Stimulated activated CD4-positive, alpha-beta T cell treated with anti-CD3 and anti-CD28 coated beads, Interleukin-15, amount 100 ng/mL, for 1 hour (primary cell): ENCODE measurements at places on chromosomes 2 and 18.

GRCh38 chr2:241099246-241099645 is 2.8 kb downstream of the MTERF4 start:
- no peak for DNase-seq

- no peak for DNase-seq
These were observed 2.3 kb upstream of the ONECUT2 start for GRCh38 chr18:57432751-57433400.

DNA sequence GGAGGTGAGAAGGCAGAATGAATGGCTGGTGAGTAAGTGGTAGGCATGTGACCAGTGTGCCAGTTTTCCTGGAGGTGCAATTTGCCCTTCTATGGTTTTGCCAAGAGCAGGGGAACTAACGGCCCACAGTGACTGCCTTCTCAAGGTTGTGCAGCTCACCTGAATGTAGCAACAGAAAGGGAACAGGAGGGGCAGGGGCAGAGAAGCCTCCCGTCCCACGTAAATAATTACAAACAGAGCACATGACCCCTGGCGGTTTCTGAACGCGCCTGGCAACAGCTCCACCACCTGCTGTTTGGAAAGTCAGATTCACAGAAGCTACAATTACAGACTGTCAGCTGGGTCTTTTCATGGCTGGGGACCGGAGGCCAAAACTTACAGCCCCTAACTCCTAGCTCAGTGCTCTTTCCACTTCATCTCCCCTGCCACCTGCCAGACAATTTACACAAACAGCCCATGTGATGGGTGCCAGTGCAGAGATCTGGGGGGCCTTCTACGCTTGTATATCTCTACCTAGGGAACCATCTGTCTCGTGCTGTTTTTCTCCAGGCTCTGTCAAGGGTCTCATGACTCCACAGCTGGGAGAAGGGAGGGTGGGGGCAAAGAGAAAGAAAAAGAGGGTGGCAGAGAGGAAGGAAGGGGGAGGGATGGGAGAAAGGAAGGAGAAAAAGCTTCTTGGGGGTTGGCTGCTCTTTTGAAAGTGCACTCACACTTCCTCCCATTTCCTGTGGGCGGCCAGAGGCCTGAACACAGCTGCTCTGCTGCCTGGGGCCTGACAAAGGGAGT is 69.6 kb downstream of the POLR1A start:
- peak; percentile 21 for DNase-seq

DNA sequence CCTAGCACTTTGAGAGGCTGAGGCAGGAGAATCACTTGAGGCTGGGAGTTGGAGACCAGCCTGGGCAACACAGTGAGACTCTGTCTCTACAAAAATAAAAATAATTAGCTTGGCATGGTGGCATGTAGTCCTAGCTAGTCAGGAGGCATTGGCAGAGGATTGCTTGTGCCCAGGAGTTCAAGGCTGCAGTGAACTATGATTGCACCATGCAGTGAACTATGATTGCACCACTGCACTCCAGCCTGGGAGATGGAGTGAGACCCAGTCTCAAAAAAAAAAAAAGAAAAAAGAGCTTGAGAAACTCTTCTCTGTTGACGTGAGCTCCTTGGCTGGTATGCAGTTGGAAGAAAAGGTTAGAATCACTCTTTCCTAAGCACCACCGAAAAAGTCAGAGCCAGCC is 125.1 kb upstream of the TNP1 start:
- DNase-seq: no peak

GRCh38 chr2:175355246-175355645 is 173.7 kb upstream of the ATP5MC3 start:
- DNase-seq: no peak

- no peak for DNase-seq
These were observed 23.3 kb downstream of the PUM2 start for GRCh38 chr2:20327370-20327769.

GRCh38 chr2:174762464-174762863 is 1.8 kb downstream of the CHRNA1 start:
- DNase-seq: no peak

DNA sequence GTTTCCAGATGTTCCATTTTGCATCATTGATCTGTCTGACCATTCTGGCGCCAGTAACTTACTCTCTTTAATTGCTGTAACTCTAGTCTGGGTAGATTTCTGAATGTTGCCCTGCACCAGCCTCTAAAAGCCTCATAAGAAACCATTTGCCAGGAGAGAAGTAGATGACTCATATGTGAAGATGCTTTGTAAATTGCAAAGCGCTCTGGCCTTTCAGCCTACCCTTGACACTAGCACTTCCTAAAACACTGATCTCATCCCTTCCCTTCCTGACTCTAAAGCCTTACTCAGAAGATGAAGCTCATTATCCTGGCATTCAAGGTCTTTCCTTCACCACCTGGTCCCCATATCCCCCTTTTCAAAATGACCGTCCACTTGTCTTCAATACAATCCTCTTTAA is 193.2 kb upstream of the MEX3C start:
- no peak for DNase-seq

GRCh38 chr2:217289907-217290280 is 430.0 kb upstream of the TNP1 start:
- no peak for DNase-seq

DNA sequence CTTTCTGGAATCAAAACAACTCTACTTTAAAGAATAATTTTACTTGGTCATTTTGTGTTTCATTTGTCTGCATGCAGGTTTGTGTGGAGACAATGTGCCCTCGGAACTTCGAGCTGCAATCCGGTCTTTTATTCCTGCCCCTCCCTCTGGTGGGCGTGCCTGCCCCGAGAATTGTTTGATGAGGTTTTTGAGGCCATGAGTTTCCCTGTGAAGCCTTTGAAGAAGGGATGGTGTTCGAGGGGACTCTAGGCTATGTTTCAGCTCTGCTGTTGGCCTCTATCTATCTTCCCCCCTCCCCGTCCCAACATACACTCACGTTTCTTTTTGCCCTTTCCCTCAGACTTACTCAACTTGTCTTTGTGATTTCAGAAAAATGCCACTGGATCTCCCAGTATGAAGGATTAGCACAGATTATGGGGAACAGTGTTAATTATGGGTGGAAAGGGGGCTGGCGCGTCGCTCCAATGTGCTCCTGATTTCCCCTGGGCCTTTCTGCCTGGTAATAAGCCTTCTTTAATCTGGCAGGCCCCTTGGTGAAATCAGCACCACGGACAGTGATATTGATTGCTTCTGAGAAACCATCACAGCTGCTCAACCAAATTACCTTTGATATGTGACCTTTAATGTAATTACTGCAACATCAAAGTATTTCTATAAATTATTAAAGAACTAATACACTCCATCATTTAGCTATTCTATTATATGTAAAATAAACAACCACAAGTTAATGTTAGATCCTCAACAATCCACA is 82.2 kb downstream of the CELF4 start:
- DNase-seq: no peak

- no peak for DNase-seq
These were observed 23.6 kb upstream of the NMS start for GRCh38 chr2:100446696-100447095.

GRCh38 chr2:99469394-99469793 is 20.4 kb downstream of the REV1 start:
- DNase-seq: no peak

- DNase-seq: no peak
These were observed 57.7 kb upstream of the SEMA4C start for GRCh38 chr2:96927405-96928171.

DNA sequence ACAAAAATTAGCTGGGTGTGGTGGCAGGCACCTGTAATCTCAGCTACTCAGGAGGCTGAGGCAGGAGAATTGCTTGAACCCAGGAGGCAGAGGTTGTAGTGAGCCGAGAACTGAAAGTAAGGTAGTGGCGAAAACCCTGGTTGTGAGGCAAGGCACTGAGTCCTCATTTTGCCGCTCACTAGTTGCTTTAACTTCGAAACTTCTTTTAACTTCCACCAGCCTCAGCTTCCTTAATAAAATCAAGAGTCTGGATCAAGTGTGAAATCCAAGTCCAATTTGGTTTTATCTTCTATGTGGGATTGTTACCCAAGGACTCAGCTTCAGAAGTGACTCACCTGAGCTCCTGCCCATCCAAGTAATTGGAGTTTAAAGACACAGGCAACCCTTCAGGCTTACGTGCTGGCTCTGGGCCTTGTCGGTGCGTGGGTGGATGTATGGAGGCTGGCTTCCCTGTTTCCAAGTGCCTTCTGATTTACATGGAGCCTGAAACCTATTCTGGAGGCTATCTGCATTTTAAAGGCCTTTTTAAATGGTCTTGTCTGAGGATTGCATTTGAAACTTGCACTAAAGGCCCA is 374.2 kb upstream of the ID2 start:
- DNase-seq: no peak

- no peak for DNase-seq
These were observed 124.1 kb upstream of the SERTAD2 start for GRCh38 chr2:64777841-64778240.

GRCh38 chr2:64259312-64259711 is 115.1 kb upstream of the PELI1 start:
- DNase-seq: no peak

GRCh38 chr2:74048147-74048546 is 63.4 kb downstream of the TET3 start:
- DNase-seq: no peak

DNA sequence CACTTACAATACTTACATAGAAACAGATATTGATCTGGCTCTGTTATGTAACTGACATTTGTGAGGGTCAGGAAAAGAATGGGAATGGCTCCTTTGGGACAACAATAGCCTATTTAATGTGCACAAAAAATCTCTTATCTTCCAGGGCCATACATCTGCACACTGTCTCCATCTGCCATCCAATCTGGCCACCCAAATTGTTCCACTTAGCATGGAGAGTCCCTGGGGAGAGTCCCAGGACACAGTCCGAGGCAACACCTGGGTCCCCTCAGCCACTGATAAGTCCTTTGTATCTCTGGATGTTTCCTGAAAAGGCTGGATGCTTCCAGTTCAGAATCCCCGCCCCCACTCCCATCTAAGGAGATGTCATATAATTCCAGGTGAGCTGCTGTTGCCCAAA is 274.2 kb upstream of the NCKAP5 start:
- no peak for DNase-seq

DNA sequence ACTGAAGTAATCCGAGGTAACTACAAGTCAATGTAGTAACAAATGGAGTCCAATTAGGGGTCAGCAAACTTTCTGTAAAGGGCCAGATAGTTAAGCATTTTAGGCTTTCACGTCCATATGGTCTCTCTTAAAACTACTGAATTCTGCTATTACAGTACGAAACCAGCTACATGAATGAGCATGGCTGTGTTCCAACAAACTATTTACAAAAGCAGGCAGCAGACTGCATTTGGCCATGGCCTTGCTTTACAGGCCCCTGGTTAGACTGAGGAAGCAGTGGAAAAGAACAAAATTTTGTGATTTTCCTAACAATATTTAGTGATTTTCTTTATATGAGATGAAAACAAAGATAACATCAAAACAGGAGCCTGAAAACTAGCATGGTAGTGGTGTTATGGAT is 64.0 kb downstream of the RTN4 start:
- DNase-seq: no peak

DNA sequence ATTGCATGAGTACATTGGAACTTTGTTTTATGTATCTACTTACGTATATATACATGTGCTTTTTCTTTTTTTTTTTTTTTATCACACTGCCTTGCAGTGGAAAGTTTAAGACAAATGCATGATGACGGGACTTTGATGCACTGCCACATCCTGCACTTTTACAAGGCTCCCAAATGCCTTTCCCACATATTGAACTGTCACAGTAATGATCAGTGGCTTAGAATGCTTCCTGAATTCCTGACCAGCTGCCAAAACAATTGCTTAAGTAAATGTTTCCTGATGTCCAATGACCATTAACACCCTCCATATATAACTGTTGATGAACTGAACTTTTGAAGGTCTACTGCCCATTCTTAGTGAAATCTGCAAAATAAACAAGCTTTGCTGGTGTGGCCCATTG is 60.2 kb downstream of the LYPD6B start:
- DNase-seq: no peak

- DNase-seq: no peak
These were observed 164.1 kb upstream of the BOD1L2 start for GRCh38 chr18:56982766-56983165.

DNA sequence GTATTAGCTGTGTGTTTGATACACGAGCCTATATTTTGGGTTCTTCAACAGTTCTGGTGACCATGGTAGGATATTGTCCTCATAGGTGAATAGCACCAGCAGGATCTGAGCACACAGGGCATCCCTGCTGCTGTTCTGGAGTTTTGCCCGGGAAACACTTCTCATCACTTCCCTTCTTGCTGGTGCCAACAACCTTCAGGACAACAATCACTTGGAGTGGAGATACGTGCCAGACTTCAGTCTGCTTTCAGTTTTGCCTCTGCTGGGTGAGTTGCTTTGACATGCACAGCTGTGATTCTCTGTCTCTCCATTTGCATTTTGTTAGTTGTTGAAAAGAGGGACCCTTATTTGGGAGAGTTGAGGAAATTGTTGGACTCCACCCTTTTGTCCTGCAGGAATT is 1347.2 kb upstream of the DDX18 start:
- DNase-seq: no peak

DNA sequence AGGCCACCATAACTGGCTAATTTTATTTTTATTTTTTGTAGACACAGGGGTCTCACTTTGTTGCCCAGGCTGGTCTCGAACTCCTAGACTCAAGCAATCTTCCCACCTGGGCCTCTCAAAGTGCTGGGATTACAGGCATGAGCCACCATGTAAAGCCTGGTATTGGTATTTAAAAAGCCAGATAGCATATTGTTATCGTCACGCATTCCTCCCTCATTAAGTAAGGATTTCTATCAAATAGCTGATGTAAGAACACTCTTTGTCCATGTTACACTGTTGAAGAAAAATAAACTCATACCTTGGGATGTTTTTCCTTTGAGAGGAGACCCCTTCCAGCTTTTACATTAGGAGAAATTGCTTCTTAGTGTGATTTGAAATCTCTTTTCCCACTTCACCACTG is 39.2 kb upstream of the DARS1 start:
- DNase-seq: no peak

- no peak for DNase-seq
These were observed 555.8 kb downstream of the SATB2 start for GRCh38 chr2:198901894-198902293.

- no peak for DNase-seq
These were observed 87.4 kb downstream of the INO80D start for GRCh38 chr2:205998583-205998982.

GRCh38 chr2:28406276-28407096 is 13.8 kb downstream of the FOSL2 start:
- no peak for DNase-seq

GRCh38 chr2:19744456-19745199 is 157.2 kb downstream of the TTC32 start:
- DNase-seq: no peak
